ENCODE measurements at places on chromosomes 1 and 21.

DNA sequence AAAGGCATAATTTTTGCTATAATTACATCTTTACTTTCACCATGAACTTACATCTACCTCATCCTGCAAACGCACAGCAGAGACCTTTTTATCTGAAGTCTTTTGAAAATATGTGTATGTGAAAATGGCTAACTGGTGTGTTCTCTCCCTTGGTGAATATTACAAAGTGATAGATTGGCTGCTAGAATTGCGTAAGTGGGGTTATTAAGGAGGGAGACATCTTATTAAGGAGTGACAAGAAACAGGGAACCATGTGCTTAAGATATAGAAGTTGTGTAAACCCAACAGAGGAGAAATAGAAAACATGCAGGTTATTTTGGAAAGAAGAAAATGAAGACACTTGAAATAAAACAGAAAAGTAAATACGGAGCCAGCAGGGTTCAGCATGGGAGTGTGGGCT lies 7.8 kb downstream of the KCNJ15 start:
- DNase-seq, result no peak

DNA sequence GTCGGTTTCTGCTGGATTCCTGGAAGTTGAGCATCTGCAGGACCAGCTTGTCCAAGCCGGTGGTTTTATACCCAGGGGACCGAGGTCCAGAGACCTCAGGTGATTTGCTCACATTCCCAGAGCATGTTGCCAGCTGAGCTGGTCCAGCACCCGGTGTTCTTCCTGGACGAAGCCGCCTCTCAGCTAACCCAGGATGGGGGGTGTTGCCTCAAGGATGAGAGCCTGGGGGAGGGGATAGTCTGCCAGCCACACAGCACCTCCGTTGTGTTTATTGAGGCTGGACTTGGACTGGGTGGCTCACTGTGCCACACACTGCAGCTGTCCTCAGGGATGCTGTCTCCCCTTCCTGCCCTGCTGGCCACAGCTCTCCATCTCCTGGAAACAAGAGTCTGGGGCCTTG lies 1.5 kb downstream of the TMEM201 start:
- no peak for DNase-seq

- no peak for DNase-seq
Measured at GRCh38 chr1:154288661-154289060, 16.2 kb downstream of the HAX1 start.

DNA sequence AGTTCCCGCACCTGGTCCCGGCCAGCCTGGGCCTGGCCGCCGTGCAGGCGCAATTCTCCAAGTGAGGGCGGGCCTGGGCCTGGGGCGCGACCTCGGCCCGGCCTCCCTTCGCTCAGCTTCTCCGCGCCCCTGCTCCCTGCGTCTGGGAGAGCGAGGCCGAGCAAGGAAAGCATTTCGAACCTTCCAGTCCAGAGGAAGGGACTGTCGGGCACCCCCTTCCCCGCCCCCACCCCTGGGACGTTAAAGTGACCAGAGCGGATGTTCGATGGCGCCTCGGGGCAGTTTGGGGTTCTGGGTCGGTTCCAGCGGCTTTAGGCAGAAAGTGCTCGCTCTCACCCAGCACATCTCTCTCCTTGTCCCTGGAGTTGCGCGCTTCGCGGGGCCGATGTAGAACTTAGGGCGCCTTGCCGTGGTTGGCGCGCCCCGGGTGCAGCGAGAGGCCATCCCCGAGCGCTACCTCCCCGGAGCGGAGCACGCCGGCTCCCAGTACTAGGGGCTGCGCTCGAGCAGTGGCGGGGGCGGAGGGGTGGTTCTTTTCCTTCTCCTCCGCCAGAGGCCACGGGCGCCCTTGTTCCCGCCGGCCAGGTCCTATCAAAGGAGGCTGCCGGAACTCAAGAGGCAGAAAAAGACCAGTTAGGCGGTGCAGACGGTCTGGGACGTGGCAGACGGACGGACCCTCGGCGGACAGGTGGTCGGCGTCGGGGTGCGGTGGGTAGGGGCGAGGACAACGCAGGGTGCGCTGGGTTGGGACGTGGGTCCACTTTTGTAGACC lies 1.2 kb downstream of the OLIG1 start:
- DNase-seq, result no peak

GRCh38 chr1:162876751-162877150 lies 15.8 kb upstream of the CCDC190 start:
- no peak for DNase-seq

DNA sequence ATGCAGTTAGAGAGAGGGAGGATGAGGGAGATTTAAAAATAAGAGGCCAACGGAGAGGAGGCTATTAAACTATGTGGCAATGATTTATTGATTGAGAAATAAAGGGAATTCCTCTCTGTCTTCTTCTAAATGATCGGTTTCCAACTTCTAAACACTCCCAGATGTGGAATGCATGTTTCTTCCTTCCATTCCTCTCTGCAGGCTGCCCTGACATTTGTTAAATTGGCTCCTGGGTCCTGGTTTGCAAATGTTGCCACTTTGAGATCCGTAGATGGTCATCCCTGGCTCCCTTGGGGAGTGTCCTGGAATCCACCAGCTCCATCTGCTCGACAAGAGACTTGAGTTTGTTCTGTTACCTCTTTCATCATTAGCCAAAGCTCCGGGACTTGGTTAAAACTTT lies 10.3 kb upstream of the C1orf198 start:
- DNase-seq, result peak; percentile 100

Data from AG10803 (cell line).